ENCODE measurements at places on chromosomes 16 and 17. TPM values are rescaled to one million over a fixed set of nuclear protein-coding genes. Genes with fewer than 3 reads are reported as not detected.

- no peak for DNase-seq
- peaks cover 46% of the 10 kb centered on the region for H3K4me1 ChIP-seq
Observed at GRCh38 chr16:69833357-69834282, 71.5 kb downstream of the WWP2 start.

DNA sequence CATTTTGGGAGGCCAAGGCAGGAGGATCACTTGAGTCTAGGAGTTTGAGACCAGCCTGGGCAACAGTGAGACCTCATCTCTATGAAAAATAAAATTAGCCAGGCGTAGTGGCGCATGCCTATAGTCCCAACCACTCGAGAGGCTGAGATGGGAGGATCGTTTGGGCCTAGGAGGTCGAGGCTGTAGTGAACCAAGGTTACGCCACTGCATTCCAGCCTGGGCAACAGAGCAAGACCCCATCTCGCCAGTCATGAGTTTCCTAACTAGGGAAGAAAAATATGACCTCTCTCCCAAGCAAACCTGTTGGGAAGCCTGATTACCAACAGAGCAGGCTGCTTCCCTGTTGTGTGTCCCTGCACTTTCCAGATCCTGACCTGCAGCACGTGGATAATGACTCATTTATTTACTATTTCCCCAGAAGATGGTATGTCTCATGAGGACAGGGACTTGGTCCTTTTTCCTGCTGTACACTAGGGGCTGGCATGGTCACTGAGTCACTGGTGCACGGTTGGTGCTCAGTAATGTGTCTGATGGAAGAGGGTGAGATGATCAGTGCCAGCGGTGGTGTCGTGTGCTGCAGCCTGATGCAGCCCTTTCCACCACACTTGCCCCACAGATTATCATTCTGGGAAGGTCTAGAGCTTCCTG lies 30.8 kb downstream of the NMT1 start:
- no peak overlapping the region for H3K4me3 ChIP-seq
- peaks cover 90% of the 10 kb centered on the region for H3K36me3 ChIP-seq
- peak overlapping the region; percentile 96 for H3K27ac ChIP-seq
- DNase-seq = no peak
- H3K27me3 ChIP-seq = no peaks in the 10 kb centered on the region

DNA sequence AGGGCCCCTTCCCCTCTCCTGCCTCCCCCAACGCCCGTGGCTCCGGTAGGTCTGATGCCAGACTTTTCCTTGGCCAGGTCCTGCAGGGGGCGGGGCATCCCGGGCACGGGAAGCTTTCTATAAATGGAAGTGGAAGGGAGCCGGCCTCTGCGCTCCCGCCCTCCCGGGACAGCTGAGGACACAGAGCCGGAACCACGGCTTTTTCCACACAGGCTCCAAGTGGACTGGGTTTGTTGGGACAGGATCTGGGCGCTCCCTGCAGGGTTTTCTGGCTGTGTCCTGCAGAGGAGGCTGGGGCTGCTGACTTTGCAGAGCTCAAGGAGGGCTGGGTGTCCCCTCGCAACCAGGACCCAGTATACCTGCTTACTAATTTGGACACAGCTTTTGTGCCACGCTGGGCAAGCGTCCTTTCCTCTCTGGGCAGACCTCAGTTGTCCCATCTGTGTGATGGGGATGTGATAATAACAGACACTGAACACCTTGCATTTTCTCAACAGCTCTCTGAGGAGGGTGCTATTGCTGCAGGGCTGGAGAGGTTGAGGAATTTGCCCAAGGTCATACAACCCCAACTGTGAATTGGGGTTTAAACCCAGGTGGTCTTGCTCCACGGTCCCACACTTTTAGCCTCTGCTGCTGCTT lies 1.8 kb downstream of the TNS4 start:
- no peaks in the 10 kb centered on the region for H3K27me3 ChIP-seq
- H3K27ac ChIP-seq = peak overlapping the region; percentile 10
- no peaks in the 10 kb centered on the region for H3K36me3 ChIP-seq
- peak overlapping the region; percentile 22 for H3K4me3 ChIP-seq
- DNase-seq = peak; percentile 87
- H3K4me1 ChIP-seq = peaks cover 18% of the 10 kb centered on the region

DNA sequence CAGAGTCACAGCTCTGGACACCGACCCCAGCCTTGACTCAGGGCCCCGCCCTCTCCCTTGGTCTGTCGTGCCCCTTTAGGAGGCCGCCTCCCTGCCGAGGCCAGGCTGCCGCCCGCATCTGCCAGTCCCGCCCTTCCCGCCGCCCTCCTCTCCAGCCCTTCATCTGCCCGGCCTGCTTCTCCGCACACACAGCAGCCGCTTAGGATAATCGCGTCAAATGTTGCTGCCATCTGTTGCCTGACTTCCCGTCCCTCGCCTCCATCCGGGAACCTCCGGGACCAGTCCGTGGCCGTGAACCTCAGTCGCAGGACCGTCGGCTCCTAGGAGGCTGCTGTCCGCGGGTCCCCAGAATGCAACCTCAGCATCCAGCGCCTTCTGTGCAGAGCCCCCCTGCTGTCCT lies 11.9 kb downstream of the GSE1 start:
- DNase-seq = no peak
- peaks cover 68% of the 10 kb centered on the region for H3K4me1 ChIP-seq
- no peak overlapping the region for H3K4me3 ChIP-seq
- H3K27me3 ChIP-seq = no peaks in the 10 kb centered on the region
- H3K36me3 ChIP-seq = peaks cover 2% of the 10 kb centered on the region

- no peak for DNase-seq
- no peak overlapping the region for H3K4me3 ChIP-seq
- no peaks in the 10 kb centered on the region for H3K36me3 ChIP-seq
- H3K4me1 ChIP-seq = no peaks in the 10 kb centered on the region
- no peak overlapping the region for H3K27ac ChIP-seq
- H3K27me3 ChIP-seq = peaks cover 5% of the 10 kb centered on the region
Observed at GRCh38 chr17:40374821-40375498, 10.4 kb upstream of the GJD3 start.

DNA sequence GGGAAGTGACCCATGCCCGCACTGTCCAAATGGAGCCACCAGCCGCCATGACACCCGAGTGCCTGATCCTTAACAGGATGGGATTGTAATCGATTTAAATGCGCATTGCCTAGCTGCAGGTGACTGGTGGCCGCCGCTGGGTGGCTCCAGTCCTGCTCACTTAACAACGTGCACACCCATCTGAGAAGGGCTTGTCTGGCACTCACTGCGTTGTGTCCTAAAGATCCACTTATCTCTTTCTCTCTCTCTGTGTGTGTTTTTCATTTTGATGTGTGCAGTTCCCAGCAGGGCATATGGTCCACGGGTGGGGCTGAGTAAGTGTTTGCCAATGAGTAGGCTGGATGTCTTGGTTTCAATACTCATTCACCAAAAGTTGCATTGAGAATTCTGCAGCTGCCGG lies 80.6 kb downstream of the IRF8 start:
- H3K27me3 ChIP-seq = peaks cover 11% of the 10 kb centered on the region
- no peaks in the 10 kb centered on the region for H3K4me1 ChIP-seq
- no peak overlapping the region for H3K4me3 ChIP-seq
- DNase-seq = no peak
- H3K36me3 ChIP-seq = no peaks in the 10 kb centered on the region

DNA sequence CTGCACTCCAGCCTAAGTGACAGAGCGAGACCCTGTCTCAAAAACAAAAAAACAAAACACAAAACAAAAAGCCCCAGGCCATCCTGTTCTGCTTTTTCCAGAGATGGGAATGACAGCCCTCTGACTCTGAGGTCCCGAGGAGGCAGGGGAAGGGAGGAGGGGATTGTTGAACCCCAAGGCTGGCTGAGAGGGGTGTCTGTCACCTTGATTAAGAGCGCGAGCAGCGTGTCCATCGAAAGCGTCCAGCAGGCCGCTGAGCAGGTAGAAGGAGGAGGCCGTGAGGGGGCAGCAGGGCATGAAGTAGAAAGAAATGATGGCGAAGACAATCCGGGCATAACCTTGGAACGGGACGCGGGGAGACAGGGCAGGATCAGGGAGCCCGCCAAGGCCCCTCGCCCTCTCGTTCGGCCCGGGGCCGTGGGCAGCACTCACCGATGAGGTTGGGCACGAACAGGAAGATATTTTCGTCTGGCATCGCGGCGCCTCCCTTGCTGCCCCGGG lies 593 bp downstream of the CDIPT start:
- peak overlapping the region; percentile 95 for H3K4me3 ChIP-seq
- H3K27ac ChIP-seq = peak overlapping the region; percentile 85
- H3K36me3 ChIP-seq = peaks cover 34% of the 10 kb centered on the region
- peaks cover 10% of the 10 kb centered on the region for H3K4me1 ChIP-seq
- DNase-seq = no peak
- H3K27me3 ChIP-seq = no peaks in the 10 kb centered on the region

- H3K36me3 ChIP-seq = peaks cover 3% of the 10 kb centered on the region
- peaks cover 58% of the 10 kb centered on the region for H3K4me1 ChIP-seq
- DNase-seq = no peak
- no peak overlapping the region for H3K27ac ChIP-seq
- H3K27me3 ChIP-seq = no peaks in the 10 kb centered on the region
Observed at GRCh38 chr17:65041518-65041917, 15.0 kb downstream of the GNA13 start.

- H3K4me3 ChIP-seq = no peak overlapping the region
- H3K4me1 ChIP-seq = no peaks in the 10 kb centered on the region
- DNase-seq = no peak
- no peaks in the 10 kb centered on the region for H3K36me3 ChIP-seq
Observed at GRCh38 chr16:19486750-19487325, 35.1 kb downstream of the GDE1 start.

PPM1E gene
- 0.24 TPM for total RNA-seq

CCDC78 gene
- not detected for total RNA-seq

IL34 gene
- 11.0 TPM for total RNA-seq

All from psoas muscle (tissue), 8 donors.